ENCODE measurements at places on chromosomes 1 and 21. TPM values are rescaled to one million over a fixed set of nuclear protein-coding genes. Genes with fewer than 3 reads are reported as not detected.

DNA sequence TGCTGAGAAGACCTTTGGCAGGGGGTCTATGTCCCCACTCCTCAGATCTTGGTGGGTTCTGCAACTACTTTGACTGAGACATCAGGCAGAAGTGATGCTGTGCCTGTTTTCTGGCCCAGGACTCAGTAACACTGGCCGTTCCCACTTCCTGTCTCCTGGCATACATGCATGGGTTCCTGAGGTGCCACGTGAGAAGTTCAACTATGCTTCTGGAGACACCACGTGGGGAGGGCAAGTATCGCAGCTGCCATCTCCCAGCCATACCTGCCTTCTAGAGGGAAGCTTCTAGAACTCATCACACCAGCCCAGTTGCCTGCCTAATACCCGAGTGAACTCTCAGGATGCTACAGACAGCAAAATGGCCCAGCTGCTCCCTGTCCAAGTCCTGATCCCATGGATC, 65.8 kb downstream of the TRABD2B start:
- DNase-seq = no peak

GRCh38 chr1:175073633-175074032, 6.0 kb downstream of the TNN start:
- no peak for DNase-seq

DNA sequence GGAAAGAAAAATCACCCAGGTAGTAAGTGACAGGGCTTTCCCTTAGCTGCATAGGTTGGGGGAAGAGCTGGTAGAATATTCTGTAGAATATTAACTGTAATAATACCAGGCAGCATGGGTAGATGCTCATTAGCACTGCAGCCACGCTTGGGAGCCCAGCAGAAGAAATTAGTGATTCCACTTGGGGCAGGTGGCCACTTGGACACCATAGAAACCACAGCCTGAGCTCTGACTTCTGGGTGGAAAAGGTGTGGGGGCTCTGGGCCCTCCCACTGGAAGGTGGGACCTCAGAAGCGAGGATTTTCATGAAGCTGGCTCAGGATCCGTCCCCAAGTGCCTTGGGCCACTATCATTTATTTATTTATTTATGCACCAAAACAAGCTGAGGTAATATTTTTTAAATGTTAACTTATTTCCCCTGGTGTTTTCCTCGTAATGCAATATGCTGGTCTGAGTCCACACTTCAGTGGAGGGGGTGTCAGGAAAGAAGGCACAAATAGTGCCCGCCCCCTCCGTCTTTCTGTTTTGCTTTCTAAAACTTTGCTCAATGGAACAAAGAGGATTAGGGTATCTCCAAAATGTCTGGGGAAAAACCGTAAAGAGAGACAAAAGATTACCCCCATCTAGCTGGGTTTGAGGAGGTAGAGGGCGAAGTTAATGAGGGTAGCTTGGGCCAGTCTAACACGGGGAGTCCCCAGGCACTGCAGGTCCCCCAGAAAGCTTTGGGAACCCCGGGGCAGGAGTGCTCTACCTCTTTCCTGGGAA, 75.2 kb upstream of the GADD45A start:
- DNase-seq = no peak

- no peak for DNase-seq
Measured at GRCh38 chr21:46567348-46567747, 37.5 kb downstream of the S100B start.

Gene TBX19
- 0.28 TPM for total RNA-seq

DNA sequence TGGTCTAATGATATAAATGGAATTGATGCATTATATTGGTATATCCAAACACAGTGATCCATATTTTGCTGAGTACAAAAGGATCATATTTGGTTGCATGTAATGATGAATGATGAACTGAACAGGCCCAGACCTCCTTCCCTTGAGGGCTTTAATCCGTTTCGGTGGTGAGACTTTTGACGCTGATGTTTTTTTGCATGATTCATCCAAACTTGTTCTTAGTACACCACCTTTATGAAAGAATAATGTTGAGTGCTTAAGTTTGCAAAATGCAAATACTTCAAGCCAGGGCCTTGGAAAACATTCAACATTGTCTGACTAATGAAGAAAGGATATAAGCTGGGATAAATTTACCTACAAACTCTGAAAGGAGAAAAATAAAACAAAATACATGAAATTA, 19.2 kb downstream of the HOOK1 start:
- no peak for DNase-seq

GRCh38 chr1:6241887-6242740, 1.9 kb upstream of the HES3 start:
- no peak for DNase-seq

- no peak for DNase-seq
Measured at GRCh38 chr21:29349702-29350101, 51.0 kb downstream of the BACH1 start.

DNA sequence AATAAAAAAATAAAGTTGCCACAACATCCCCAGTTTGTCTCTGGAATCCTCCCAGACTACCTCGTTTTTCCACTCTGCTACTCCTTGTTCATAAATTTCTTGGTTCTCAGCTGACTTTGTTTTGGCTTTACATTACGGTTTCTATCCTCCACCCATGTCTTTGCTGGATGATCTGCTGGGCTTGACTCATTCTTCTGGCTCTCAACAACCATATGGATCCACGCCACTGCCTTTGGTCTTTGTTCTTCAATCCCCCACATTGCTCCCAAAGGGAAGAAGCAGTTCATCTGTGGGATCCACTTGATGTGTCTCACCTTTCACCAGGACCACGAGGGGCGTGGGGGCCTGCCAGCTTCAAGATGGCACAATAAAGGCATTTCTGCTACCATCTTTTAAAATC, 67.1 kb upstream of the NBL1 start:
- DNase-seq = peak; percentile 11

Gene SAMSN1
- not detected for total RNA-seq

DNA sequence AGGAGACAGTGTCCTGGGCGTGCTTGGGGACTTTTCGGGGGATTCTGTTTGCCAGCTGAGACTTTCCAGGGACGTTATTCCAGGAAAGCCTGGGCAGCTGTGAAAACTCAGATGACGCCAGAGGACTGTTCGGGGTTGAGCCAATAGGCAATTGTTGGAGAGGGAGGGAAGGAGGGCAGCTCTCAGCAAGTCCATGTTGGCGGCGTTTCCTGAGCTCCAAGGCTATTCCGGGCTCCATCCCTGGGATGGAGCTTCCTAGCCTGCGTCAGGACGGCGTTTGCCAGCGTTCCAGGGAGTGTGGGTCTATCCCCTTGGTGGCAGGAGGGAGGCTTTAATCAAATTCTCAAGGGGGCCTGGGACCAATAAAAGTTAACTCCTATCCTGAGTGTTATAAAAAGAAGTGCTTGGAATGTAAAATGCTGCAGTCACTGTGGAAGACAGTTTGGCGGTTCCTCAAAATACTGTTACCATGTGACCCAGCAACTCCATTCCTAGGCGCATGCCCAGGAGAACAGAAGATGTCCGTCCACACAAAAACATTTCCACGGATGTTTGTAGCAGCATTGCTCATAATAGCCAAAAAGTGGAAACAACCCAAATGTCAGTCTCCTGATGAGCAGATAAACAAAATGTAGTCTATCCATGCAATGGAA, 15.2 kb downstream of the SLC27A3 start:
- DNase-seq = peak; percentile 84

Gene FCRLB
- 0.90 TPM for total RNA-seq

Gene DSTYK
- 18.3 TPM for total RNA-seq

Gene C1orf116
- under 0.01 TPM for total RNA-seq

- DNase-seq = no peak
Measured at GRCh38 chr1:25770541-25771220, 29.3 kb upstream of the SELENON start.

GRCh38 chr1:85224295-85224694, 23.5 kb upstream of the SYDE2 start:
- DNase-seq = peak; percentile 16

GRCh38 chr21:34565238-34565637, 49.7 kb downstream of the RCAN1 start:
- no peak for DNase-seq

- DNase-seq = peak; percentile 52
Measured at GRCh38 chr1:59290193-59290949, 6.5 kb upstream of the FGGY start.

DNA sequence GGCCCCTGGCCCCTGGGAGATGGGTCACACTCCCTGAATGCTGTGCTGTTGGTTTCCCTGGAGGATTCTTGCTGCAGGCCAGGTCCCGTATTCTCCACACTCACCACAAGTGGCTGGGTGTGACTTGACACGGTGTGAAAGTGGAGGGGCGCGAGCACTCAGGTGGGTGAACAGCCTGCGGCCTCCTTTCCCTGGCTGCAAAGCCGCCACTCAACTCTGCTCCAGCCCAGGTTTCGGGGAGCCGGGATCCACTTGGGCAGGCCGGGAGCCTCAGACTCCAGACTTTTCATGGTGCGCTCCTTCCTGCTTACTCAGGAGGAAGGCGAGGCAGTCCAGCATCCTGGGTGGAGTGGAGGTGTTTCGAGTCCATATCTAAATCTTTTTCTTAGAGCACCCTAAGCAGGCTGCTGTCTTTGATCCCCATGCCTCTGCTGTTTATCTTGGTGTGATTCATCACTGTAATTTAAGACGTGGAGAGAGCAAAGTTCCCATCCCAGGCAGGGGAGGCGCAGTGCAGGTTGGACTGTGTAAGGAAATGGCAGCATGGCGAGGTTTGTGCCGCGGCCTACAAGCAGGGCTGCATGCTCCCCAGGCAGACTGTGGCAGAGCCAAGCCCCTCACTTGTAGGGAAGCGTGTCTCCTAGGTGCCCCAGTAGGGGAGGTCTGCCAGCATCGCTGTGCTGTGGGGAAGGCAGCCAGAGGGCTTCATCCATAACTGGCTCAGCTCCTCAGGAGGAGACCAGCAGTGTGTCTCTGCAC, 29.6 kb downstream of the VANGL1 start:
- DNase-seq = peak; percentile 69

GRCh38 chr1:72635719-72636118, 353.4 kb upstream of the NEGR1 start:
- DNase-seq = no peak

DNA sequence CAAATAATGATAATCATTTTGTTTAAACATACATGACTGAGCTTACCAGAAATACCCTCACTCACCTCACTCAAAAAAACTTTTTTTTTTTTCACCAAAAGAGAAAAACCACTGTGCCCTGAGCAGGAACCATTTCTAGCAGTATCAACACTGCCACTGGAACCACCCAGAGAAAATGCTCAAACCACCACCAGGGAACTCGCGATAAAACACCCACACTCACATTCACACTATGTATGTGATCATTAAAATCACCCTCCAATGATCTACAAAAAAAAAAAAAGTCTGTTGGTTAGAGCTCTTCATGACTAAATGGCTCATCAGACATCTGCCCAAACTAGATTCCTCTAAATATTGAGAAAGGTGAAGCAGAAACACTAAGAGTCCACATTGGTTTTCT, 11.5 kb downstream of the TIAM1 start:
- no peak for DNase-seq

DNA sequence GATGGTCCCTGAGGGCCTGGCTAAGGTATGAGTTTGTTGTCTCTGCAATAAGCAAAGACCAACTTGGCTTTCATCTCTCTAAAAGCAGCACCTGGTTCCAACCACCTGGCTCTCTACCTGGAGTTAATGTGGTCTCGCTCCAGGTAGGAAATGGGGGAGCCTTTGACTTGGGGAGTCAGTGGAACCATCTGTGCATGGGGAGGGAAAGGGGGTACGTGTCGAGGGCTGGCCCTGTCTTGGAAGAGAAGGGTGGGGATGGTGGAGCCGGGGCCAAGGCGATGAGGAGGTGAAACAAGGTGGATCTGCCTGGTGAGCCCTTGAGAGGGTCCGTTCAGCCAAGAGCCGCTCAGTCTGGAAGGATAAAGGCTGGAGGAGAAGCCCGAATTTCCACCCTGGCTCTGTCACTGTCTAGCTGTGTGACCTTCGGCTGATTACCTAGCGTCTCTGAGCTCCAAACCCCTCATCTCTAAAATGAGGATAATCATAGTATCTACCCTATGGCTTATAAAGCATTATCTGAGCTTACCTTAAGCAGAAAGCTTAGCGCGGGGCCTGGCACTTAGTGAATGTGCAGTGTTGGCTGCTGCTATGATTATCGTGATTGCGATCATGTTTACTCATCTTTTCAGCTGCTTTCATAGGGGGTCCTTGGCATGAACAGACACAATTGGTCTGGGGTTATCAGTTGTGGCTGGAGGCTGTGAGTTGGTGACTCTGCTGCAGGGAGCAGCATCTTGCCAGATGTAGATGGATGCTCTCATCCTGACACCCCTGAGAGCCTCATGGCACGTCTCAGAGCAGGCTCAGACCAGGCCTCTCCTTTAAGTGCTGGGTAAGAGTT, 78.7 kb downstream of the ACTL8 start:
- DNase-seq = no peak

- no peak for DNase-seq
Measured at GRCh38 chr1:173297798-173298391, 90.8 kb upstream of the TNFSF4 start.

Gene KPRP
- not detected for total RNA-seq

DNA sequence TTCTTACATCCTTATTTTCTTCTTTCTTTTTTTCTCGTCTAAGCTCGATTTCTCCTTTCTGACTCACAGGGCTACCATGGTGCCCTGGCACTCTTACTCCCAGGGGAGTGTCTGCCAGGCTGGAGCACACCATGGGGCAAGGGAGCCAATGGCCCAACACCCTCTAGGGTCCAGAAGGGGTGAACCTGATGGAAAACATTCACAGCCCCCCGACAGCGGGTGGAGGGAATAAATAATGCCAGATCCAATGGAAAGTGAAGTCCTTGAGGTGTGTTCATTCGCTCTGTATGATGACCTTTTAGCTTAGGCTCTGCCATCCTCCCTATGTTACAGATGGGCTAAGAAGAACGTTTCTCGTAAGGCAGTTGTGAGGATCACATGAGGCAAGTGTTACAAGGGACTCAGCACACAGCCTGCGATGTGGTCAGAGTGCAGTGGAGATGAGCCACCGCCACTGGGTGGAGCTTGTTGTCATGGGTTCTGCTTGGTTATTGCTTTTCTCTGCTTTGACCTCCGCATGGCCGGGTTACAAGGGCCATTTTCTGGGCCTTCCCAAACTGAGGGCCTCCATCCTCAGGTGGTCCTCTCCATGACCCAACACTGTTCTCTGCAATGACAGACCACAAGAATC, 3.5 kb upstream of the FCMR start:
- DNase-seq = no peak

Gene XCL2
- total RNA-seq = not detected

DNA sequence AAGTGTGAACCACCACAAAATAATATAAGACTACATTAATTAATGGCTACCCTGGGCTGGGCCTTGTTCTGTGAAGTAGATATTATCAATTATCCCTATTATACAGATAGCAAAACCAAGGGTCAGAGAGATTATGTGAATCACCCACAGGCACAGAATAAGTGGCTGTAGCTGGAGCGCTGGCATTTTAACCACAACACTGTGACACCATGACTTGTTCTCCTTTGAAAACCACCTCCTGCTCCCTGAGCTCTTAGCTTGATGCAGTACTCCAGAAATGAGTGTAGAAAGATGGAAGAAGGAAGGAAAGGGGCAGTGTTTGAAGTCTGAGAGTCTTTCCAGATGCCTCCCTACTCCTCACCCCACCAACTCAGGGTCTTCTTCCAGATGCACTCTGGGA, 29.5 kb upstream of the JUN start:
- peak; percentile 21 for DNase-seq

Data from IMR-90 (cell line).